Activated naive CD4-positive, alpha-beta T cell (primary cell): ENCODE measurements at places on chromosomes 1 and 21.

DNA sequence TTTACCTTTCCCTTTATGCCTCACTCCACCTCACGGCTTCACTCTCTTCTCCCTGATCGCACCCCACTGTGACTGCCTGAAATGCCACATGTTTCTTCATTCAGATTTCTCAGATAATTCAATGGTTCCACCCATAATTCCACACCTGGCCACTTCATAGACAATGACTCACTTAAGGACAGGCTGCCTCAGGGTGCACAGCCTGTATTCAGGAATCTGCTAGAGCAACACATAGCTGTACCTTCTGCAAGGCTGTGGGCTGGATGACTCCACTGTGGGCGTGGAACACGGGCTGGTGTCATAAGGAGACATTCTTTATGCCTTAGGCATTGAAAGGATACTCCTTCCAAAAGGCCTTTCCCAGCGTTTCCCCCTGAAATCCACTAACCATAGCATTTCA lies 36.1 kb downstream of the L1TD1 start:
- no peak for DNase-seq

DNA sequence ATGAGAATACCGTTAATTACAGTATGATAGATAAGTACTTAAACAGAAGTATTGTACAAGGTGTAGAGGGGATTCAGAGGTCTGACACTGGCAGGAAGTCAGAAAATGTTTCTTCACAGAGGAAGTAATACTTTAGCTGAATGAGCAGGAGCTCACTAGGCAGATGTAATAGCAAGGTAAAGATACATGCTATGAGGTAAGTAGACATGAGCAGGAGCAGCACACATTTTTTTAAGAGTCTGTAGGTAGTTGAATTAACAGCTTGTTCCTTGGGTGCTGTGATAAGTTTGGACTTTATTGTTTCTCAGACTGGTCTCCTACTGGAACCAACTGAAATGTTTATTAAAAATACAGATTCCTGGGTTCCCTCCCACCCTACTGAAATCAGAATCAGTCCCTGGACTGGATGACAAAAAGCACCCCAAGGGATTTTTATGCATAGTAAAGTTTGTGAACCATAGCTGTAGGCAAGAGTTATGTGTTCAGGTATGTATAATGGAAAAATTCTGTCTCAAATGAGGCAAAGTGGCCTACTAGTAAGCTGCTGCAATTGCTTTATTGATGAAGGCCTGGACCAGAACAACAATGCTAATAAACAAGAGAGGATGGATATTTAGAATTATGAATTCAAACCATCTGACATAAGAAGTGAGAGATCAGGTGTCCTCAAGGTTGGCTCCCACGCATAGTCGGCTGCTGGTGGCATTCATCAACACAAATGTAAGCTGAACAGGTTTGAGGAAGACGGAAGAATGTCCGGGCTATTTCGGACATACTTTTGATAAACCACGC lies 902 bp downstream of the AP4B1 start:
- no peak for DNase-seq

DNA sequence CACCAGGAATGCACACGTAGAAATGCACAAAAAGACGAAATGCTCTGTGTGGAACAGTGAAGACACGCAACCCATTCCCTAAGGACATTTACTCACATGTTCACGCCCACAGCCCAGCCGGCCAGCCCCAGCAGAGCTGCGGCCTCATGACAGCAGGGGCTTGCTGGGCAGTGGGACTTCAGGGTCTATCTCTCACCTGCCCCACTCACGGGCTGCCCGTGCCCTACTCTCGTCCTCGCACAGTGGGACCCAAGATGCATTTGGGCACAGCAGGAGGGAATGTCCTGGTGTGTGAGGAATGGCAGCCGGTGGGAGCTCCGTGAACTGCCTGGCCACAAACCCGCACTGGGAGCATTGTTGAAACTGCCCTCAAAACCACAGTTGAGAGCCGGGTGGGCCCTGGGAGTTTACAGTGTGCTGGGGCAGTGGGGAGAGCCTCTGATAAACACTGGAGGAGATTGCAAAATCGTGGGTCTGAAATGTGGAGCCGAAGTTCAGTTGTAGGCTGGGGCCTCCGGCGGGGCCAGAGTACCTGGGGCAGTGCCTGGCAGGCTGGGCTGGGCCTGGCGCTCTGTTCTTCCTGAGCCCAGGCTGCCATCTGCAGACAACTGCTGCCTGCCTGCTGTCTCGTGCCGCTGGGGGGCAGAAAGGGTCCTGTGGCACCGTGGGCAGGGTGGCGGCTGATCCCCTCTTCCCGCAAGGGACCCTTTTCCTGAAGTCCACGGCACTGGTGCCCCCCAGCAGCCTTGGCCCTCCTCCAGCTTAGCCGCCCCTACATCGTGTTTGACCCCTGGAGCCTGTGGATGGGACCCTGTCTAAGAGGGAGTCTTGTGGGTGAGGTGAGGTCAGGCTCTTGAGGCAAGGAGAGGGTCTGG lies 20.7 kb upstream of the POFUT2 start:
- no peak for DNase-seq

DNA sequence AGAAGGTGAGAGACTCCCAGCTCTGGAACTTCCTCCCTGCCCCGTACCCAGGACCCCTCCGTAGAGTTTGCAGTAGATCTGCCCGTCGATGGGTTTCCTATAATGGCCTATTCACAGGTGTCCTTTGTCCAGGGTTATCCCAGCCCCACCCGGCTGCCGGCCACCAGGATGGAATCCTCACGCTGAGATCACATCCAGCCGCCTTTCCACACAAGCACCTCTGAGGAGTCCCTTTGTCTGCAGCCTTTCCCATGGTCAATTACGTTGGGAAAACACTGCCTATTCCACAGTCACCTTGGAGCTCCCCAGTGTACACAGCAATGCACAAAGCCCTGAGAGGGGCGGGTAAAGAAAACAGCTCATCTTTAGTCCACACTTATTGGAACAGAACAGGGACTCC lies 190.0 kb upstream of the EDN2 start:
- no peak for DNase-seq

DNA sequence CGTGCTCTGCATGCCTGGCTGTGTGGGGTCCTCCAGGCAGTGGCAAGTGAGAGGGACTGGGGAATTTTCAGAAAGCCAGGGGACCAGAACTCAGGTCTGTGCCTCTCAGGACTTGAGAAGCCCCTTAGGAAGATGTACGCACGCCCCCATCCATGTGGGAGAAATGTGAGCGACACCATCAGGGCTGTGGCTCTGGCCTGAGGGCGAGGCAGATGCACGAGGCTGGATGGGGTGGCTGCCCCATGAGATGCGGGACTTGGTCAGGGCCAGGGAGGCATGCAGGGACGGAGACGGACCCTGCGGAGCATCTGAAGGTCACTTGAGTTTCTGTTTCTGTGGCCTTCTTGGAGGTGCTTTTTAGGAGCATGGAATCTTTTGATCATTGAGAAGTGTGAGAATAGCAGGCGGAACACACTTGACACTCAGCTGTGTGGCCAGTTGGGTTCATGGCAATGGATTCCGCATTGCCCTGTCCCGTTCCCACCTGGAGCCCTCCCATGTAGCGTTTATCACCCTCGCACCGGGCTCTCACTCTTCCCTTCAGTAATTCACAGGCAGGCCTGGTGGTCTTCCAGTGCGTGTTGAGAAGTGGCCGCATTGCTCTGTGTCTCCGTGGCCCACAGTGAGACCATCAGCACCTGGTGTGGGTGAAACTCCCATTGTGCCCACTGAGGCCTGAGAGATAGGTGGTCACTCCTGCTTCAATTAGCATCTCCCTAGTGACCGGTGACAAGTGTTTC lies 30.7 kb upstream of the ACTRT2 start:
- no peak for DNase-seq

GRCh38 chr1:182851825-182852224 lies 12.7 kb downstream of the DHX9 start:
- DNase-seq: no peak

GRCh38 chr1:157186281-157186992 lies 48.2 kb upstream of the ETV3 start:
- DNase-seq: no peak

- DNase-seq: no peak
Observed at GRCh38 chr1:147124266-147124665, 48.0 kb downstream of the PRKAB2 start.

DNA sequence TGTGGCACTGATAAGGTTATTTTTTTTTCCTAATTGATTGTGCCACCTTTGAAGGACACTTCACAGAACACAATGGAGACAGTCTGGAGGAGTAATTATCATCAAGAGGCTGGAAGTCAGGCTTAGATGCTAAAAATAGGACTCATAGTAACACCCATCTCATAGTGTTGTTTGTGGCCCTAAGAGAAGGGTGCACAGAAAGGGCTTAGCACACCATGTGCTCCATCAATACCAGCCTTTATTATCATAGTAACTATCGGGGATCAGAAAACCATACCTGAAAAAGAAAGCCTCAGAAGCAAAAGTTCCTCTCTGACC lies 11.9 kb downstream of the NIPAL3 start:
- no peak for DNase-seq

DNA sequence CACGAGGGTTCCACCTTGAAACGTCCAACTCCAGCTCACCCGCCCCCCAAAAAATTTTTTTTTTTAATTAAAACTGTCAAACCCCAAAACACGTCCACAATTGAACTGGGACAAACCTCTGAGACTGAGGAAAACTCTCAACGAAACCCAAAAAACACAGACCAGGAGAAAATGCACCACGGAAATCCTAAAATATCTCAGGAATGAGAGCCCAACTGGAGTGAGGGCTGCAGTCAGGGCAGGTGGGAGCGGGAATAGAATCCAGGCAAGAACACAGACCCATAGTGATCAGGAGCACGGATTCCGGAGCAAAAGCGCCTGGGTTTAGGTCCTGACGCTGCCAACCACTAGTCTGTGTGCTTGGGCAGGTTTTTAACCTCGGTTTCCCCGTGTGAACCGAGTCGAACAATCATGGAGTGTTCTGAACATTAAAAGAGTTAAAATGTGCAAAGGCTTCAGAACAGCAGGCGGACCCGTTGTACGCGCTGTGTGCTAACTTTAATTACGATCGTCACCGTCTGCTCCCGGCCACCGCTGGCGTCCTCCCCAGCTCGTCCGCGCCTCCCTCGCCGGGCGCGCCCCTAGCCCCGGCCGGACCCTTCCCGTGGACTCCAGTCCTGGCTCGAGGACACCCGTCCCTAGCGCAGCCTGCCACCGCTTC lies 624 bp downstream of the ARHGAP29 start:
- no peak for DNase-seq

DNA sequence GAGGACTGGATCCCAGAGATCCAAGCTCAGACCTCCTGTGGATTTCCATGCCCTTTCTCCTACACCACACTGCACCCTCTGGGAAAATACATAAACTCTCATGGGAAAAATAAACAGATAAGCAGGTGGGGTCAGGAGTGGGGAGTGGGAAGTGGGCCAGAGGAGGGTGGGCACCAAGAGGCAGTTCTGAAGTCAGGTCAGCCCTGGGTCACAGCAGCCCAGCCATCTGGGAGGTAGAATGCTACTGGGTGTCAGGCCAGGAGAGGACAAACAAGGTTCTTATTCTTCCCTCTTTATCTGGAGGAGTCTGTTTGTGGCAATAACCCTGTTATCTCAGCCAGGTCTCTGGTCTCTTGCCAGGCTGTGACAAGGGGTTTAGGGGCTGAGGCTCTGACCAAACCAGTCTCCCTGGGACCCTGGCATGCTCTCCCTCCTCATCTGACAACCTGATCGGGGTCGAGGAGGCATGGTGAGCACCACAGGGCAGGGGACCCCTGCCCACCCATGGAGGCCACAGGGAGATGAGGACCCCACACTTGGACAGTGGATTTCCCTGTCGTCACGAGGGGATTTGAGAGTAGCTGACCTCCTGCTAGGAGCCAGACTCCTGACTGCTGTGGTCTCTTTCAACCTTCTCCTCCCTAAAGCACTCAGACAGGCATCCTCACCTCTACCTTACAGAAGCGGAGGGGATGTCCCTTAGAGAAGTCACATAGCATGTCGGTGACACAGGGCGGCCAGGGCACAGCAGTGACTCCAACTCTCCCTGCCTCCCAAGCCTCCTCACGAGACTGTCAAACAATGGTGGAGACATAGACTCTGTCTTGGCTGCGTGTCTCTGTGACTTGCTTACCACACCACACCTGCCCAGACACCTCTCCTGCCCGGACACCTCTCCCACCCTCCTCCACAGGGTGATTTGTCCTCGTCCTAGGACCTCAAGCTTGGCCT lies 51.3 kb upstream of the IFFO2 start:
- DNase-seq: no peak
